ENCODE measurements at places on chromosomes 5 and 9.

DNA sequence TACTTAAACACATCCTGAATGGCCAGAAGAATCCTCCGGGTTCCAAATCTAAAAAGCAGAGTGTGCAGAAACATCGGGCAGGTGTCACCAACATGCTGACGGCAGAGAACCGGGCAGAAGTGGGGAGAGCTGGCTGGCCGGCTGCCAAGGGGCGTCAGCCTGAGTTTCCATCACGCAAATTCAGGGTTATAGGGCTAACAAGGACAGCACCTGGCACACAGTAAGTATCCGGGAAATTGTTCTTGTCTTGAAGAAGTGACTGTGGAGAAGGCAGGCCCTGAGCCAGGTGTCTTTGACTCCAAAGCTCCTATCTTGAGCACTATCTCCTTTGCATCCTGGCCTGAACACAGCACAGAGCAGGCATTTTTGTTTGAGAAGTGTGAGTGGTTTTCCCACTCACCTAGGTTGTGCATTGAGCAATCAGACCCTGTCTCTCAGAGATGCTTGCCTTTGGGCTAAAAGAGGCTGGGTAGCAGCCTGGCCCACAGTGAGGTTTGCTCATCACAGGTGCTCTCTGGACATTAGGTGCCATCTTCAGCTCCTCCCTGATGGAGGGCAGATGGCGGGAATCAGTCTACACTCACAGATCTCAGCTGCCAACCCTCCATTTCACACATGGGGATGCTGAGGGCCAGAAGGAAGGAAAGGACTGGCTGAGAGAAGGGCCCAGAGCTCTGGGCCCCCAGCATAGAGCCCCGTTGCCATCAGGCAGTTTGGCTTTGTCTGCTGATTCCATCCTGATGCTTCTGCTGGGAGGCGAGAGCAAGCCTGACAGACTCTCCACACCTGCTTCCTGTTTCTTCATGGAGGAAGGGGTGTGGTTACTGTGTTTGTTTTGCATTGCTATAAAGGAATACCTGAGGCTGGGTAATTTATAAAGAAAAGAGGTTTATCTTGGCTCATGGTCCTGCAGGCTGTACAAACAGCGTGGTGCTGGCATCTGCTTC, 52.8 kb downstream of the WHRN start:
- DNase-seq: no peak

GRCh38 chr5:154491941-154492340, 13.9 kb upstream of the HAND1 start:
- DNase-seq: no peak

DNA sequence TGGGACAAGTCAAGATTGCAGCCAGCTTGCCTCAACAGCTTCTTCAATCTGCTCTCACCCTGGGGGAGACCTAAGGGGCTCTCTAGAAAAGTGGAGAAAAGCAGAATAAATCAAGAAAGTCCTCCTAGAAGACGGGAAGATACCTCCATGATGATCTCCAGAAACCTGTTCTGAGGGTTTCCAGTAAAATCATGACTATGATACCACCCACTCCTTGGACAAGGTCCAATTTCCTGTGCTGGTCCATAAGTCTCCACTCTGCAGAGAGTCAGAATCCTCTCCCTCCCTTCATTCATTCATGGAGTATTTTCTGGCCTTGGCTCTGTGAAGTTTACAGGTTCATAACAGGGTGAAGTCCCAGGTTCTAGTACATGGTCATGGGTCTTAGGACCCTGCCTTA, 168.6 kb downstream of the SLC12A2 start:
- no peak for DNase-seq

DNA sequence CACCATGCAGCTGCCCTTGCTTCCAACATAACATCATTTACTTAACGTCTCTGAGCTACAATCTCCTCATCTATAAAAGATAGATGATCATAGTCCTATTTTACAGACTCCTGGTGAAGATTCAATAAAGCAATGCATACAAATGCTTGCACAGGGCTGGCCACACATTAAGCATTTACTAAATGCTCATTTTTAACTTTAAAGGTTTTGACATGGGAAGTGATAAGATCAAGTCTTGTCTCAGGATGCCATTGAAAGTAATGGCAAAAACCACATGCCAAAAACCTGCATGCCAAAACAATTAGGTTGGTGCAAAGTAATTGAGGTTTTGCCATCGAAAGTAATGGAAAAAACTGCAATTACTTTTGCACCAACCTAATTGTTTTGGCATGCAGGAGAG, 181.2 kb upstream of the ADRA1B start:
- no peak for DNase-seq

DNA sequence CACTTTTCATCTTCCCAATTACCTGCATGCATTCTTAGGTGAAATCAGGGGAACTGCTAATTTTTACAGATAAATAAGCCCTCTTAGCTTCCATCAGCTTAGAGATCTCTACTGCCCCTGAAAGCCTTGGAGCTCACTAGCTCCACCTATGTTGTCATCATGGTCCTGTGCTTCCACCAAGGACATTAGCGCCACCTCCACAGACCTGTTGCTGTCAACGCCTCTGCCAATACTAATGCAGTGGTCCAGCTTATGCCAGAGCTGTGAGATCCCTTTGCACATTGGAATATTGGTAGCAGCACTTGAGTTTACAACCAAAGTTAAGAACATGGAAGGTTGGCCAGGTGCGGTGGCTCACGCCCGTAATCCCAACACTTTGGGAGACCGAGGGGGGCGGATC, 7.7 kb upstream of the SHISAL2B start:
- DNase-seq: no peak

DNA sequence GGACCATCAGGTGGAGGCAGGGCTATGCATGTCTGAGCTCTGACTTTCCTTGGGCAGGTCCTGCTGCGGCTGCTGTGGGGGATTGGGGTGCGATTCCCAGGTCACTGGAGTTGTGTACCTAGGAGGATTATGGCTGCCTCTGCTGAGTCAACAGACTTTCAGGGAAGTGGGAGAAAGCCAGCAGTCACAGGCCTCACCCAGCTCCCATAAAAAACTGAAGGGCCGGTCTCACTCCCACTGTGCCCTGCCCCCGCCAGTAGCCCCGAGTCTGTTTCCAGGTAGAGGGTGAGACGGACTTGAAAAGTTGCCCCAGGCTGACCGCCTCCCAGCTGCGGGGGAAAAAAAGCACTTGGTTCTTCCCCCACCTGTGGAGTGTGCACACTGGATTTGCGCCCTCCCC, 76.7 kb downstream of the FAM170A start:
- DNase-seq: no peak

DNA sequence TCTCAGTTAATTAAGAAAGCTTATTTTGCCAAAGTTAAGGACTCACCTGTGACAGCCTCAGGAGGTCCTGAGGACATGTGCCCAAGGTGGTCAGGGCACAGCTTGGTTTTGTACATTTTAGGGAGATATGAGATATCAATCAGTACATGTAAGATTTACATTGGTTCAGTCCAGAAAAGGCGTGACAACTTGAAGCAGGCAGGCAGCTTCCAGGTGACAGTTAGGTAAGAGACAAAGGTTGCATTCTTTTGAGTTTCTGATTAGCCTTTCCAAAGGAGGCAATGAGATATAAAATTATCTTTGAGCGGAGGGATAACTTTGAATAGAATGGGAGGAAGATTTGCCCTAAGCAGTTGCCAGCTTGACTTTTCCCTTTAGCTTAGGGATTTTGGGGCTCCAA, 47.8 kb downstream of the SLC1A1 start:
- no peak for DNase-seq

DNA sequence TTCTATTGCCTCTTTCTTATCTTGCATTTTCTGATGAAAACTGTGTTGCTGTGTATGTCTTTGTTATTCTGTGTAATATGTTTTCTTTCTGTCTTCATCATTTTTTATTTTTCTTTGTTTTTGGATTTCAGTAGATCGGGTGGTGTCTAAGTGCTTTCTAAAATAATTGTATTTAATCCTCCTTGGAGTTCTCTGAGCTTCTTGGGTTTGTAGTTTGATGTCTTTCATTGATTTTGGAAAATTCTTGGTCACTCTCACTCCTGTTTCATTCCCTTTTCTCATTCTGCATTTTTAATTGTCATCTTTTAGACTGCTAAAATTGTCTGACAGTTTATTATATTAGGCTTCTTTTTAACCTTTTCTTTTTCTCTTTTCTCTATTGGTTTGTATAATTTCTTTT, 560.5 kb downstream of the IRX1 start:
- no peak for DNase-seq

DNA sequence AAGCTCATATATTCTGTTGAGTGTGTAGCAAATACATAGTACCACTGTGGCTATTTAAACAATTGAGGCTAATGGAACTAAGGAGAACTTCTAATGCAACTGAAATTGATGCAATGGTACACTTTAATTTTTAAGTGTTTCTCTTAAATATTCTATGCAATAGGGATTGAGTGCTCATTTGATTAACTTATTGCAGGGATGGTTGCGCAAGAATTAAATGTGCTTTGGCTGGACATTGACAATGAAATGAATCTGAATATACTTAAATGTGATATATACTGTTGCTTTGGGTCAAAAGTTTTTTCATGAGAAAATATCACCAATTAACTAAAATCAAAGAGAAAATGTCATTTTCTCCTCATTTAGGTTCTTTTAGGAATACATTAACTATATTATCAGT, 227.1 kb downstream of the ARL15 start:
- DNase-seq: no peak

DNA sequence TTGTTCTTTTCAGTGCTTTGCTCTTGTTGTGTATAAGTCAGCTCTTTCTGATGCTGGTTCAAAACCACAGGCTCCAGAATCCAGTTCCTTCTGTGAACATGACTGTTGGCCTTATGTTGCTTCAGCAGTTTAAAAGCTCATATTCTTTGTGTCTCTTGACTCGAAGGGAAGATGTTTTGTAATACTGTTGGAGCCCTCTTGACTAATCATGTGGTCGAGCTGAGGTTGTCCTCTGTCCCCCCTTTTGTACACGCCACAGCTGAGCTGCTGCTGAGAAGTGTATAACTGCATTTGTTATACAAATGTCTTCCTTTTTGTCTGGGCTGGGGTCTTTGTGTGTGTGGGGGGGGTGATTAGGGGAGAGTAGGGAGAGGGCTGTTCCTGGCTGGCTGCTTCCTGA, 35.8 kb downstream of the SLC36A1 start:
- no peak for DNase-seq

GRCh38 chr5:38458174-38458573, 98.3 kb downstream of the LIFR start:
- no peak for DNase-seq

- DNase-seq: no peak
Observed at GRCh38 chr5:154642499-154643245, 112.5 kb upstream of the LARP1 start.

DNA sequence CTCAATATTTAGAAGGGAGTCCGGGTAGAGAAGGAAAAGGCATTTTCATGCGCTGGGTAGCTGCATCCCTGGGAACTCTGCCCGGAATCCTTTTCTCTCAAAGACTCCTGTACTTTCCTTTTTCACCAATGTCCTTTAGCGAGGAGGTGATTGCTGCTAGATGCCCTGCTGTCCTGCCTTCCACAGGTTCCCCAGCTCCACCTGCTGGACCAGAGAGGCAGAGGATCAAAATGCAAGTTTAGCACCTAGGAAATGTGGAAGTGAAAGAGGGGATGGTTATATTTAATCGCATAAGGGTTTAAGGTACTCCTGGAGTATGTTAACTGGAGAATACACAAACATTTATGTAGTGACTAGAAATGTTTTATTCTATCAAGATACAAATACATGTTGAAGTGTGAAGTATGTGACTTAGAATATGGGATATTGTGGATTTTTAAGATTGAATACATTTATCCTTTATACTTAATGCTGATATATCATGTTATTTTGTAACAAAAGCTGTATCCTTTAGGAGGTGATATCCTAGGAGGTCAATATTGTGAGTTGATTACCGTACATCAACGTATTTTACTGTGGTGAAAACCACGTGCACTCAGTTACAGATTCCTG, 145.7 kb downstream of the ARHGAP26 start:
- no peak for DNase-seq

DNA sequence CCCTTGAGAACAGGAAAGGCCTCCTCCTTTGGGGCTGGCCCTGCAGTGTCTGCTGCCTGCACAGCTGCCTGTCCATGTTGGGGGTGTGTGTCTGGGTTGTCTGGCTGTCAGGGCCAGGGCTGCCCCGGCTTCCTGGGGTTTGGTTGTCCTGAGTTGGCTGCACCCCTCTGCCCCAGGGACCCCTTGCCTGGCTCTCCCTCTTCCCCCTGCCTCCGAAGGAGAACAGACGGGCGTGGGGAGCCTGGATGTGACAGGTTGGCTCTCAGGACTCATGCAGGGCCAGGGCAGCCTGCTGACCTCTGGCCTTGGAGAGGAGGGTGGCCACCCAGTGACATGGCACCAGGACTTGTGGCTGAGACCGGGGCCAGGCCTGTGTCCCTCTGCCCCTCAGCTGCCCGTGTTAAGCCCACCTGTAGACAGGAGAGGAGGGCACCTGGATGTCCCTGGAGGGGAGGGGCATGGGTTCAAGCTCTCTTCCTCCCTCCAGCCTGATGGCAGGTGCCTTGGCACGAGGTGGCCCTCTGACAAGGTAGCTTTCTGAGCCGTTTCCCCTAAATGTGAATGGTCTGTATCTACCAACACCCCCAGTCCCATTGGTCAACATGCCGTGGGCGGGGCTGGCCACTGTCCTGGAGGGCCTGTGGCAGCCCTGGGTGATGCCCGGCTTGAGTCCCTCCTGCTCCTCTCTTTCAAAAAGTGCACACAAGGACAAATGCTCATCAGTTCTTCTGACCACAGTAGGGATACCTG, 34.9 kb downstream of the WNK2 start:
- no peak for DNase-seq

- no peak for DNase-seq
Observed at GRCh38 chr5:16869821-16870796, 66.0 kb downstream of the MYO10 start.

DNA sequence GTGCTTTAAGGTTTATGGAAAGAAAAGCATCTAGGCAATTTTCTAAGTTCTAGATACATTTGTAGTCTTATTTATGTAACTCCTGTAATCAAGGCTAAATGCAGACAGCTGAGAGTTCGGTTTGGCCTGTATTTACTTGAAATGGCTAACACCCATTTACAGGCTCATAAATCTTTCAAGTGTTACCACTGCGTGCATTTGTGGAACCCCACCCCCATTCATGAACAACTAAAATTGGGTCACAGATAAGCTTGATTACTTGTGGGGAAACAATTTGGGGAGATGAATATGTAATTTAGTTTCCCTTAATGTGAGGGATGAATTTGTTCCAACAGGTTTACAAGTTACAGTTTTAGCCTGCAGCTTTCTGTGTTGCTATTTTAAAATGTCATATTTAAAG, 360.6 kb downstream of the ARRDC3 start:
- DNase-seq: no peak

DNA sequence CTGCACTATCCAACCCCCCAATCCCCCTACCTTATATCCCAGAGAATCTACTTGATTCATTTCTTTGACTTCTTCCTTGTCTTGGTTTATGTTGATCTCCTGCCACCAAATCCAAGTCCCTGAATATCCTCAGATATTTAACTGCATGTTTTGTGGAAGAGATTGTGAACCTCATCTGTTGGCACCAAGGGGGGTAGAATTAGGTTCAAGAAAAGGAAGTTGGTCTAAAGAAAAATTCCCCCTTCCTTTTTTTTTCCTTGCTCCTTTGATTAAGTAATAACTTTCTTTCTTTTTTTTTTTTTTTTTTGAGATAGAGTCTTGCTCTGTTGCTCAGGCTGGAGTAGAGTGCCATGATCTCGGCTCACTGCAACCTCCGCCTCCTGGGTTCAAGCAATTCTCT, 526 bp upstream of the CD14 start:
- DNase-seq: no peak

All from CD8-positive, alpha-beta memory T cell (primary cell).